CD4-positive, alpha-beta T cell treated with Interferon alpha-2 for 1 hour (primary cell): ENCODE measurements at places on chromosomes 5 and 9.
A peak's percentile ranks its signal among the peaks of the same experiment; 100 is the strongest.

DNA sequence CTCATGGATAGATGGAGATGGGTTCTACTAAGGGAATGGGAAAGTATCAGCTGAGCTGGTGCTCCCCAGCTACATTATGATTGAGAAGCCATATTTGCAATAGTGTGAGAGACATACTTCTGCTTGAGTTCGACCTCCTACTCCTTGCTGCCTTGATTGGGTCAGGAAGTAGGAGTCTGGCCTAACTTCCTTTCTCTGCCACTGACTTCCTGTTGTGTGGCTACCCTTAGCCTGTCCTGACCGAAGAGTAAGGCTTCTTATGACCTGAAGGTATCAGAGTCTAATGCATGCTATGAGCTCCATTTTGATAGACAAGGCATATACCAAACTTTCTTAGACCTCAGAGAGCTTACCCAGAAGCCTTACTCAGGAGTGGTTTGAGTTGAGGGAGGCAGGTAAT, 53.9 kb downstream of the OSTF1 start:
- DNase-seq, result peak; percentile 25

- no peak for DNase-seq
These were observed 89.3 kb downstream of the ZCCHC7 start for GRCh38 chr9:37209431-37210386.

GRCh38 chr9:127166651-127167524, 44.5 kb upstream of the ANGPTL2 start:
- no peak for DNase-seq

- no peak for DNase-seq
These were observed 146.0 kb upstream of the FBXL7 start for GRCh38 chr5:15354021-15354420.

GRCh38 chr9:89410641-89411350, 87.1 kb downstream of the SEMA4D start:
- no peak for DNase-seq

DNA sequence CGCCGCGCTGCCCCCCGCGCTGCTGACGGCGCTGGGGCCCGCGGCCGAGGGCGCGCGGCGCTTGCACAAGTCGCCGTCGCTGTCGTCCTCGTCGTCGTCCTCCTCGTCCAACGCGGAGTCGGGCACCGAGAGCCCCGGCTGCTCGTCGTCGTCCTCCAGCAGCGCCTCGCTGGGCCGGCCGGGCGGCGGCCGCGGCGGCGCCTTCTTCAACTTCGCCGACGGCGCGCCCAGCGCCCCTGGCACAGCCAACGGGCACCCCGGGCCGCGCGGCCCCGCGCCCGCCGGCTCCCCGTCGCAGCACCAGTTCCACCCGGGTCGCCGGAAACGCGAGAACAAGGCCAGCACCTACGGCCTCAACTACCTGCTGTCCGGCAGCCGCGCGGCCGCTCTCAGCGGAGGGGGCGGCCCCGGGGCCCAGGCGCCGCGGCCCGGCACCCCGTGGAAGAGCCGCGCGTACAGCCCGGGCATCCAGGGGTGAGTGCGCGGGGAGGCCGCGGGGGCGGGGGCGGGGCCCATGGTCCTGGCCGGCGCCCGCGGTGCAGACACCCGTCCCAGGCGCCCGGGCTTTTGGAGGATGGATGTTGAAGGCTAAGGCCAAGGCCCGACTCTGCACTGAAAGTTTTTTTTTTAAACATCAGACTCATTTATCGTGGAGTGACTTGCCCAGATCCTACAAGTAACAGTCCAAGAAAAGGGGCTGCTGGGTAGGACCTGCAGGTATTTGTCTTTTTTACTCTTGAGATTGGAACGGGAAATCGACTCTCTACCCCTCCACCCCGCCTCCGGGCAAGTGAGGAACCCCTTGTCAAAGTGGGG, 1.2 kb downstream of the TENT4A start:
- DNase-seq, result no peak

DNA sequence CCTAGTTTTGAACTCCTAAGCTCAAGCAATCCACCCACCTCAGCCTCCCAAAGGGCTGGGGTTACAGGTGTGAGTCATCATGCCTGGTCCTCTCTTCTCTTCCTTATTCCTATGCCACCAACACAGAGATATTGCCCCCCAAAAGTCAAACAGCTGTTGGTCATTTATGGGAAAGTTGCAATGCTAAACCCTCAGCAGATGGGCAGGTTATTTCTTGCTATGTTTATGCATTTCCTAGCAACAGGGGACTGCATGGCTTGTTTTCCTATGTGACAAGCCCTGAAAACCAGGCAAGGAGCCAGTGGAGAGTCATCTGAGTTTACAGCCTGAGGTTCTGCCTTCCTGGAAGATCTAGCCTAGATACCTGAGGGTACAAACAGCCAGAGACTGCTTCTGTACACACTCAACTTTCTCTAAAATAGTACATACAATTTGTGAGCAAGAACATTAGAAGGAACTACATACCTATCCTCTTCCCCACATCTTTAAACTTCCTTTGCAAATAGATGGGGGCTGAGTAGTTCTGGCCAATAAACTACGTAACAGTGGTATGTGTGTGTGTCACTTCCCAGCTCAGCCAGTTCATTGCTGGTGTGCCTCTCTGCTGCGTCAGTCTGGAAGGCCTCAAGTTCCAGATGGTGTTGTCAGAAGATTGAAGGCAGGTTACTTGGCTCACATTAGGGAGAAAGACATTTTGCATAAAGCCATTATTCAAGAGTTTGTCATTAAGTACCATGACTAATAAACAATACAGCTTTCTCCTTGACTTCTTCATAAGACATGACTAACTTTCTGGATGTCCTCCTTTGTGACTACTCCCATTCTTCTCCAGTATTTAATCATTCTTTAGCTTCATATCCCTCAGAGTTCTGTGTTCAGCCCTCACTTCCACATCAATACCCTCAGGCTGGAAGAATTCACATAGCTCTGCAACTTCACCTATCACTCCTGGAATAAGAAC, 65.3 kb downstream of the CSNK1A1 start:
- no peak for DNase-seq

- no peak for DNase-seq
These were observed 524 bp downstream of the FUBP3 start for GRCh38 chr9:130579738-130580463.

- DNase-seq, result no peak
These were observed 153.1 kb upstream of the ELL2 start for GRCh38 chr5:96114736-96115135.

- DNase-seq, result no peak
These were observed 29.6 kb downstream of the DNM1 start for GRCh38 chr9:128232528-128233428.

DNA sequence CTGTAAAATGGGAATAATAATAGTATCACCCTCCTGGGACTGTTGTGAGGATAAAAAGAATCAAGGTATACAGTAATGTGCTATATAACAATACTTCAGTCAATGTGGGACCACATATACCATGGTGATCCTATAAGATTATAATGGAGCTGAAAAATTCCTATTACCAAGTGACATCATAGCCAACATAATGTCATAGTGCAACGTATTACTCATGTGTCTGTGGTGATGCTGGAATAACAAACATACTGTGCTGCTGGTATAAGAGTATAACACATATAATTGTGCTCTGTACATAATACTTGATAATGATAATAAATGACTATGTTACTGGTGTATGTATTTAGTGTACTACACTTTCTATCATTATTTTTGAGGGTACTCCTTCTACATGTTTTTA, 38.1 kb downstream of the LIFR start:
- DNase-seq, result no peak

- no peak for DNase-seq
These were observed 651.1 kb downstream of the CCDC171 start for GRCh38 chr9:16203729-16204573.

- no peak for DNase-seq
These were observed 416.1 kb upstream of the IRX4 start for GRCh38 chr5:2298781-2299180.

DNA sequence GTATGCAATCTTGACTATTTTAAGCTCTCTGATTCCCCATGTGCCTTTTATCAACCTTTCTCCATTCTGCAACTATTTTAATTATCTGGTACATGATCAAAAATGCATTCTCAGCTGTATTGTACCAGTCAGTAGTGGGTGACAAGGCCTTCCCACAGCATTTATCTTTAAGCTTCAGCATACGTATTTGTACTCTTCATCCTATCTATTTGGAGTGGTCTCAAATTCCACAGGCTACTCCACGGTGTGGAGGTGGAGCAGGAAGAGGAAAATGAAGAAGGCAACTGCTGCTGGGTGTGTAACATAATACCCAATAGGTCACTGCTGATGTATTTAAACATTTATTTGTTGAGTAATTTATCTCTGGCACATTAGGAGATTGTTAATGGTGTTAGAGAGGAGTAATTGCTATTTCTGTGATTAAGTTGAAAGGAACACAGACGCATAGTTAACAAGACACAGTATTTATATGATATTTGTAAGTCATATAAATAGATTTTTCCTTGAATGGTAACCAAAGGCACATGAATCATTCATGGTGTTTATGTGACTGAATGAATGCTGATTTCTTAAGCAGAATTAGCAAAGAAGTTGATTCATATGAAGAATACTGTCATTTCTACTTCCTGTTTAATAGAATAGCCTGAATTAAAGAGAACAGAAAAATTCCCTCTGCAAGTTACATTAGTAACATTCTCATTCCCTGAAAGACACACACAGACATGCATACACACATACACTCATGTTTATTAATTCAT, 153.8 kb upstream of the NR3C1 start:
- no peak for DNase-seq

- DNase-seq, result no peak
These were observed 285.4 kb downstream of the TLE4 start for GRCh38 chr9:79857188-79857587.

GRCh38 chr5:176731506-176732160, 78.7 kb upstream of the UNC5A start:
- no peak for DNase-seq

DNA sequence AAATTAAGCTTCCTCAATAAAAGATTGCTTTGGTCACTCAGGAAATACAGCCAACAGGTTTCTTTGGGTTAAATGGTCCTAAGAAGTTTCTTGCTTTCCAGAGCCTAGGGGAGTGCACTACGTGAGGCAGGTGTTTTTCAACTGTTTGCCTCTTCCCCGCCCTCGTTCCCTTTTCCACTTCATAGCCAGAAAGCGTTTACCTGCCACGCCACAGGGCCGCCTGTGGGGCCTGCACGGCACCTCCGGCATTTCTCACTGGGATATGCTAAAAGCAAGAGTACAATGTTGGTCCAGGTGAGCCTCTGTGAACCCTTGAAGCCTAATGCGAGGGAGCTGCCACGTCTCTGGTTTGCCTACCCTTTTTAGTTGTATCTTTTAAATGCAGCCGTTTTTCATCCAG, 167.6 kb upstream of the OTULINL start:
- DNase-seq, result no peak

DNA sequence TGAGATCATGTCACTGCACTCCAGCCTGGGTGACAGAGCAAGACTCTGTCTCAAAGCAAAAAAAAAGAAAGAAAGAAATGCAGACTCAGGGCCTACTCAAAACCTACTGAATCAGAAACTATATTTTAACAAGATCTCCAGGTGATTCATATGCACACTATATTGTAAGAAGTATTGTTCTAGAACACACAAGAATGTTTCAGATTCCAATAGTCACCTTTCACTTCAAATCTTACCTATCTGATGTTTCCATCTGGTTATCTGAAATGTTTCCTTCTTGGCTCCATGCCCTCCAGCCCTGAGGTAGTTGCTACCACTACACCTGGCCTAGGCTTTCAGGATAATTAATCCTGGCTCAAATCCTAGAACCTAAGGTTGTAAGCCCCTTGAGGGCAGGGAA, 36.8 kb upstream of the SNX2 start:
- no peak for DNase-seq

DNA sequence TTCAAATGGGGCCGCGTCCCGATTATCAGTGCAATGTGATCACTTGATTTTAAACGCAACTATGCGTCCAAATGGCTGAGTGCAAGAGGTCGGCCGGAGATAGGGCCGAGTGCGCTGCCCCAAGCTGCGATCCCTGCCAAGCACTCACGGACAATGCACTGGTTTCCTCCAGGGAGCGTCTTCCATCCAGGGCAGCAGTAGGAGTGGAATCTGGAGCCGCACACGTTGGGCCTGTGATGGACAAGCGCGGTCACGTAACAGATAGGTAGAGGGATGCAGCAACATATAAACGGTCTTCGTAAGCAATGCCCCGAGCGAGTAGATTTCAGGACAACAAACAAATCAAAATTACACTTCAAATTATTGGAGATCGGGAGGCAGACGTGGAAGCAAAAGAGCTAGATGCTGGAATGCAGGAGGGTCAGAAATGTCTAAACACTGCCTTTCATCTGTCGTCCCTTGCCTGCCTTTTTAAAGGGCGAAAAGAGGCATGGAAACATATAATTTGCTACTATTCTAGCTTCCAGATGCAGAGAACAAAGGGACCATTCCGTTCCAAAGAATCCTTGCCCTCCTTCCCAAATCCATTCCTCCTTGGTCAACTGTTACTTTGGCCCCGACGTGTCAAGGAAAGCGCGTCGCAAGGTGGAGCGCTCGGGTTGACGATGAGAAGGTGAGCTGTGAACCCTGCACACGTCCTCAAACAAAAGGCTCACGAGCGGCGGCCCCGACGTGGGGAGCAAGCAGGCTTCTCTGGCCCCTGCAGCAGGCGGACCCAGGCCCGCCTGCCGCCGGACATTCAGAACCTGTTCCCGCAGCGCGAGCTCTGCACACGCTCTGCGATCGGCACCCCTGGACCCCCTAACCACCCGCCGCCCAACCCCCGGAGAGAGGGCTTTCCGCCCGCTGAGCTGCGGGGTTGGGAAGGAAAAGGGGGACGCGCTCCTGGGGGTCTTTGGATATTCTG, 1.5 kb downstream of the FBN2 start:
- no peak for DNase-seq

GRCh38 chr9:116687754-116688135, 640 bp downstream of the TRIM32 start:
- no peak for DNase-seq

DNA sequence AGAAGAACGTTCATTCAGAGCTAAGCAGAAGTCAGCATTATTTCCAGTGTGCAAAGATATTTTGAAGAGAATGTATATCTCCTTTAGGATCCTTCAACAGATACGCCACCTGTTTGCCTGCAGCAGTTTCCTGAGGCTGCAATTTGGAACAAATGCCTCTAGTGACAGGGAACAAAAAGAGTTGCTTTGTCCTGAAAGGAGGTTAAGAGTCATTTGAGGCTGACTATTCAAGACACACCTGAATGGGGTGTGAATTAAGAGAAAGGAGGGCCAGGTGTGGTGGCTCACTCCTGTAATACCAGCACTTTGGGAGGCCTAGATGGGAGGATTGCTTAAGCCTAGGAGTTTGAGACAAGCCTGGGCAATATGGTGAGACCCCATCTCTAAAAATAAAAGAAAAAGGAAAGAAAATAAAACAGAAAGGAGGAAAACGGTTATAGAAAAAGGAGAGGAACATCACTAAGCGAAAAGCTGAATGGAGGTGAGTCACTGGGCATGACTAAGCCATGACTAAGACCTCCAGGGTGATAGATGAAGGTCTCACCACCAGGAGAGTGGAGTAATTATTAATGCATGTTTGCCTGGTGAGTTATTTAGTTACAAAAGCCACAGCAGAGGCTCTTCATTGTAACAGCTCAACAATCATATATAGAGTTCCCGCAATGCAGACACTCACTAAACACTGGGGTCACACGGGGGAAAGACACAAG, 255.2 kb upstream of the TNC start:
- no peak for DNase-seq

GRCh38 chr5:56447232-56447631, 214.1 kb upstream of the ANKRD55 start:
- no peak for DNase-seq

GRCh38 chr9:130945173-130945572, 6.1 kb upstream of the FIBCD1 start:
- DNase-seq, result no peak
